ENCODE measurements at places on chromosomes 4 and X. TPM values are rescaled to one million over a fixed set of nuclear protein-coding genes. Genes with fewer than 3 reads are reported as not detected.

Gene GYPA
- 14.1 TPM for total RNA-seq

Gene HS3ST1
- under 0.01 TPM for total RNA-seq

Gene PAGE2B
- not detected for total RNA-seq

Gene PHOX2B
- not detected for total RNA-seq

Gene ETDA
- total RNA-seq = not detected
